ENCODE measurements at places on chromosomes 7 and 10.

GRCh38 chr10:78663721-78664120 is 405.0 kb upstream of the ZMIZ1 start:
- no peak for DNase-seq

GRCh38 chr10:23001901-23002516 is 74.2 kb downstream of the ARMC3 start:
- no peak for DNase-seq

- no peak for DNase-seq
Observed at GRCh38 chr10:77592946-77593636, 44.5 kb downstream of the KCNMA1 start.

- no peak for DNase-seq
Observed at GRCh38 chr7:80450621-80451308, 61.1 kb downstream of the GNAT3 start.

DNA sequence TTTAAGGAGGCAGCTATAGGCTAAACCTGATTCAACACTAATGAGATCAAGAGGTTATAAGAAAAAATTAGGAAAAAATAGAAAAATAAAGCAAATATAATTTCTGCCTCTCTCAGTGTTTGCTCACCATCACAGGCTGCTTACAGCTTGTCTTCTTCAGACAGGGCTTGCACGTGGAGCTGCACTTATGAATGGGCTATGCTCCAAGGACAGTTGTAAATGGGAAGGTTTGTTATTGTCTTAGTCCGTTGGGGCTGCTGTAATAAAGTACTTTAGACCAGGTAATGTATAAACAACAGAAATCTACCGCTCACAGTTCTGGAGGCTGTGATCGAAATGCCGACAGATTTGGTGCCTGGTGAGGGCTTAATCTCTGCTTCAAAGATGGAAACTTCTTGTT is 219.8 kb downstream of the NEBL start:
- no peak for DNase-seq

All from stimulated activated CD4-positive, alpha-beta T cell treated with anti-CD3 and anti-CD28 coated beads, Interleukin-15, amount 100 ng/mL, for 48 hours (primary cell).